ENCODE measurements at places on chromosomes 11 and 22. TPM values are rescaled to one million over a fixed set of nuclear protein-coding genes. Genes with fewer than 3 reads are reported as not detected.

DEFB131B gene
- not detected for total RNA-seq

SOX10 gene
- not detected for total RNA-seq

- DNase-seq = no peak
- peaks cover 64% of the 10 kb centered on the region for H3K4me1 ChIP-seq
- H3K27me3 ChIP-seq = no peaks in the 10 kb centered on the region
- H3K4me3 ChIP-seq = no peak overlapping the region
Observed at GRCh38 chr22:19173047-19174035, 5.2 kb downstream of the SLC25A1 start.

CCDC73 gene
- total RNA-seq = not detected

CHADL gene
- not detected for total RNA-seq

GRCh38 chr11:118003456-118003855, 17.3 kb downstream of the IL10RA start:
- H3K36me3 ChIP-seq = no peaks in the 10 kb centered on the region
- H3K4me1 ChIP-seq = peaks cover 11% of the 10 kb centered on the region
- H3K27ac ChIP-seq = no peak overlapping the region

DNA sequence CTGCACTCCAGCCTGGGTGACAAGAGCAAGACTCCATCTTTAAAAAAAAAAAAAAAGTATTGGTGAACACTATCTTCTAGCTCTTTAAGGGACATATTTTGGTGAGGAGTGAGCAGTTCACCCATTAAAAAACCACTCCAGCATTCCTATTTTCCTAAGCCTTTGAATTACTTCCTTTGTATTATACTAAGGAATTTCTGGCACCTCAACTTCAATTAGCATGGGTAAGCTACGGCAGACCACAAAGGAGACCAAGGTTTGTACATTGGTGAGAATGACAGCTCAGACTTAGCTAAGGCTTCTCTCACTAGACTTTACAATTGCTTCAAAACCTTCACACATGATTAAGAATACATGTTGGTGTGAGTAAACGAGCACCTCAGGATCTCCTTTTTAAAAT, 57.0 kb upstream of the BIRC3 start:
- DNase-seq = no peak
- no peaks in the 10 kb centered on the region for H3K4me1 ChIP-seq
- no peak overlapping the region for H3K27ac ChIP-seq
- no peak overlapping the region for H3K4me3 ChIP-seq
- H3K36me3 ChIP-seq = no peaks in the 10 kb centered on the region

PTPRCAP gene
- 0.27 TPM for total RNA-seq

GRCh38 chr22:28179392-28179791, 260.3 kb upstream of the PITPNB start:
- no peaks in the 10 kb centered on the region for H3K4me1 ChIP-seq
- H3K4me3 ChIP-seq = no peak overlapping the region
- no peak for DNase-seq
- no peaks in the 10 kb centered on the region for H3K27me3 ChIP-seq

TRIM49 gene
- total RNA-seq = not detected

SYCE3 gene
- not detected for total RNA-seq

DNA sequence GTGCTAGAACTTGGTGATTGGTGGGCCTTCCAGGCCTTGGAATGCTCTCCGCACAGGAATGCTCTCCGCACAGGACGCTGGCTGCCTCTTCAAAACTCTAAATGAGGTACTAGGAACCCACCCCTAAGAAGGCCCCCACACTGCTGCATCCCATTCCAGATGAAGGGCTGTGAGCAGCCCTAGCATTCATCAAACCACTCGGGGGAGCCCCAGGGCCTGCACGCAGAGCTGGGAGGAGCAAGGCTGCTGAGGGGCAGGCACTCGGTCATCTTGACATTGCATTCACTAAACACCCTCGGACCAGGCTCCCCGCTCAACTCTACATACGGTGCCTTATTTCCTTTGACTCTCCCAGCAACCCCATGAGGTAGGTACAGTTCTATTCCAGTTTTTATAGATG, 49.2 kb upstream of the EMID1 start:
- H3K4me1 ChIP-seq = no peaks in the 10 kb centered on the region
- H3K27me3 ChIP-seq = no peaks in the 10 kb centered on the region
- DNase-seq = peak; percentile 28
- no peak overlapping the region for H3K27ac ChIP-seq

APOL3 gene
- 0.35 TPM for total RNA-seq

DNA sequence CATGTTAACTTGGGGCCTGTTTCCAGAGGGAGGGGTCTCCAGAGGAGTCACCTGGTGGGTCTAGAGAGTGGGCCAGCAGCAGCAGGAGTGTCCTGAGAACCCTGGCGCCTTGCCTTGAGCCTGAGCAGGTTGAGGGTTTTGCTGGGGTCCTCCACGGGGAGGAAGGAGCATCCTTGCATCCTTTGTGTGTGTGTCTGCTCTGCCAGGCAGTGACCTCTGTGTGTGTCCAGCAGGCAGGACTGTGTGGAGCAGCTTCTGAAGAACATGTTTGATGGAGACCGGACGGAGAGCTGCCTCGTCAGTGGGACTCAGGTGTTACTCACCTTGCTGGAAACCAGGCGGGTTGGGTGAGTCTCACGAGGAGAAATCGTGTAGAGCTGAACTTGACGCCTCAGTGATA, 55.7 kb downstream of the SBF1 start:
- no peak overlapping the region for H3K27ac ChIP-seq
- no peaks in the 10 kb centered on the region for H3K27me3 ChIP-seq
- H3K4me1 ChIP-seq = no peaks in the 10 kb centered on the region
- H3K4me3 ChIP-seq = no peak overlapping the region

GRCh38 chr11:71267807-71268421, 15.5 kb upstream of the SHANK2 start:
- peak overlapping the region; percentile 63 for H3K27ac ChIP-seq
- peaks cover 50% of the 10 kb centered on the region for H3K4me1 ChIP-seq
- no peaks in the 10 kb centered on the region for H3K36me3 ChIP-seq
- no peak for DNase-seq
- no peak overlapping the region for H3K4me3 ChIP-seq

Measured in Caco-2 (cell line).